ENCODE measurements at places on chromosomes 2 and 18. TPM values are rescaled to one million over a fixed set of nuclear protein-coding genes. Genes with fewer than 3 reads are reported as not detected.

Gene CLASP1
- total RNA-seq, result 30.3 TPM

DNA sequence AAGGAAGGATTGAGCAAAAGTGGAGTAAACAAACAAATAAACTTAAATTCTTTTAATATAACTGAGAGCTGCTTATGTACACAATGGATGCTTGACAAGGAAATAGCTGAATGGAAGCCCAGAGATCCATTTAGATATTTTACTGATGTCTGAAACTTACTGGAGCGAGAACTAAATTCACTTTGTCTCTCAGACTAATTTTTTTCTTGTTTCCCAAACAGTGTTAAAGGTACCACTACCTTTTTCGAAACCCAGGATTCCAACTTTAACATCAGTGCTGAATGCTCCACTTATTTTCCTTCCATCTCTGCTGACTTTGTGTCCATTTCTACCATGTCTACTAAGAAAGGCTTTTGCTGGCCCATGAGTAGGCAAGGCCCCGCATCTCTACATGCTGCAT is 4.0 kb downstream of the EFEMP1 start:
- DNase-seq, result no peak

- DNase-seq, result no peak
Observed at GRCh38 chr2:47510745-47511144, 107.8 kb downstream of the MSH2 start.

Gene CNDP1
- 0.10 TPM for total RNA-seq

Gene DSG1
- total RNA-seq, result not detected

DNA sequence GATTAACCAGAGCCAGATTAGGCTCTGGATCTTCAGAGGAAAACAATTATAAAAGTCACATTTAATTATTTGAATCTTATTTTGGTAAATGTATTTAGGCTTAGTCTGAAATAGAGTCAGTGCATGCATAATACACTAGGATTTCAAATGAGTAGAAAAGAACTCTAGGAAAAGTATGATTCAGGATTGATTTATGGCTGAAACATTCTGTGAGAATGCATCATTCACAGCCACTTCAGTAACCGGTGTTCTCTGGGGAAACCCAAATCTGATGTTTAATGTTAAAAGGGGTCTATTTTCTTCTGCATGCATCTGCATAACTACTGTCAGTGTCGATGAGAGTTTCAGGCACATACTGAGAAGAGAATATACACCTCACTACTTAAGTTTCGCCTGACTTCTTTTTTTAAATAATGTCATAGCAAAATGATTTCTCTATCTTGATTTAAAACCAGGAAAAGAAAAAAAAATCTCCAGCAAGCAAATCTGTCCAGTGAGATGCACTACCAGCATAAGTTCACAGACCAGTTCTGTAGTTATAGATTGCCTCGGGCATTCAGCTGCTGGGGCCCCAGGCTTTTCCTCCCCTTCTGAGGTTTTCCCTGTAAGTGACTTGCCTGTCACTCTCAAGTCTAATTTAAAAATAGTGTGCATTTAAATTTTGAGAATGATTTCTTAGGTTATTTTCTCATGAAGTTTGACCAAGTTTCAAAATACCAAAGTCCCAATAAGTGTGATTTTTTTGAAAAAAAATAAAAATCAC is 501.5 kb downstream of the NR4A2 start:
- no peak for DNase-seq

DNA sequence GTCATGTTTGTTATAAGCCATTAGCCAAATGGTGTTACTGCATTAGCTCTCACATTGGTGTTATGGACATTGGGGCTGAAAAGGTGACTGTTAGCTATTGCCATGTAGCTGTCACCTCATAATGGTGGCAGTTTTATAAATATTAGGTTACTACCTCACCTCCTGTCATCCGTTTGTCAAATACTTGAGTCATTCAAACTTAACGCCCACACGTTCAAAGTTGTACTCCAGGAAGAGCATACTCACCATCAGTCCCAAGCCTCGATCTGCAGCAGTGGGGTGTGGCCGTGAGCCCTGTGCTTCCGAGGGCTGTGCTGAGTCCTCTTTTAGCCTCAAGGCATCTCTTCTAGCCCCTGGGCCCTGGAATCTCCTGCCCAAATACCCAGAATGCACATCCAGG is 87.3 kb downstream of the PDK1 start:
- no peak for DNase-seq

DNA sequence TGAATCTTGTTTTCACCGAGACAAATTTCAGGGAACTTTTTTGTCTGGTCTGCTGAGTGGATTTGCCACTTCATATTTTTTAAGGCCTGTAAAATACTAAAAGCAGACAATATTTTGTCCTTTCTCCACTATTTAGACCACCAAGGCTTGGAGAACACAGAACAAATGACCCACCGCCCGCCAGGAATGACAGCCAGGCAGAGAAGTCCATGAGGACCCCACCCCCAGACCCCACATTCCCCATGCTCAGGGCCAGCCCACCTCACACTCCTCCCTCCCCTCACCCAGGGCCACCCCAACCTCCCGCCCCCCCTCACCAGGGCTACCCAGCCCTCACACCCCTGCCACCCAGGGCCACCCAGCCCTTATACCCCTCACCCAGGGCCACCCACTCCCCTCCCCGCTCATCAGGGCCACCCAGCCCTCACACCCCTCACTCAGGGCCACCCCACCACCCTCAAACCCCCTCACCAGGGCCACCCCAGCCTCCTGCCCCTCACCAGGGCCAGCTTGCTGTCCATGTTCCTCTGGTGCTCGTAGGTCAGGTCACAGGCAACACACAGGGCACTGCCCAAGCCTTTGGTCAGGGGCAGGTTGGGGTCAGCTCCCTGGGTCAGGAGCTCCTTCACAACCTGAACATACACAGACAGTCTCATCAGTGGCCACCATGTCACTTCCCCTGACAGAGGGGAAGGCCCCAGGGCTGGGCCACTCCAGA is 50.6 kb downstream of the ANKMY1 start:
- peak; percentile 14 for DNase-seq

- DNase-seq, result no peak
Observed at GRCh38 chr2:133777574-133777960, 209.3 kb upstream of the NCKAP5 start.

DNA sequence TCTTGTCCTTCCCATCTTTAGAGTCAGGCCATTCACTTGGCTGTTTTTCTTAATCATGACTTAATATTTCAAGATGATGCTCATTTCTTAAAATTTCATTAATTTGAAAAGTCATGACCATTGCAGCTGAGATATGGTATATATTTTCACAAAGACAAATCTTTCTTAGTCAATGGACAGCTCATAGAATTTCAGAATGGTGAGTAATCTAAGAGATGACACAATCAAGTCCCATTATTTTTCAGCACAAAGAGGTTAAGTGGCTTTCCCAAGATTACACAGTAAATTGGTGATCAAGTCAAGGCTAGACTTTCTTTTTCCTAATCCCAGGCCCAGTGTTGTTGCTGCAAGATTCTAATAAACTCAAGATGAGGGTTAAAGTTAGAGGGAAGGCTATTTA is 34.4 kb upstream of the NT5C1B start:
- DNase-seq, result no peak

GRCh38 chr2:36329251-36329650 is 26.3 kb upstream of the CRIM1 start:
- no peak for DNase-seq

Gene PRSS56
- not detected for total RNA-seq

Gene CNGA3
- total RNA-seq, result 0.20 TPM

GRCh38 chr2:39845460-39846146 is 66.5 kb upstream of the THUMPD2 start:
- DNase-seq, result no peak

DNA sequence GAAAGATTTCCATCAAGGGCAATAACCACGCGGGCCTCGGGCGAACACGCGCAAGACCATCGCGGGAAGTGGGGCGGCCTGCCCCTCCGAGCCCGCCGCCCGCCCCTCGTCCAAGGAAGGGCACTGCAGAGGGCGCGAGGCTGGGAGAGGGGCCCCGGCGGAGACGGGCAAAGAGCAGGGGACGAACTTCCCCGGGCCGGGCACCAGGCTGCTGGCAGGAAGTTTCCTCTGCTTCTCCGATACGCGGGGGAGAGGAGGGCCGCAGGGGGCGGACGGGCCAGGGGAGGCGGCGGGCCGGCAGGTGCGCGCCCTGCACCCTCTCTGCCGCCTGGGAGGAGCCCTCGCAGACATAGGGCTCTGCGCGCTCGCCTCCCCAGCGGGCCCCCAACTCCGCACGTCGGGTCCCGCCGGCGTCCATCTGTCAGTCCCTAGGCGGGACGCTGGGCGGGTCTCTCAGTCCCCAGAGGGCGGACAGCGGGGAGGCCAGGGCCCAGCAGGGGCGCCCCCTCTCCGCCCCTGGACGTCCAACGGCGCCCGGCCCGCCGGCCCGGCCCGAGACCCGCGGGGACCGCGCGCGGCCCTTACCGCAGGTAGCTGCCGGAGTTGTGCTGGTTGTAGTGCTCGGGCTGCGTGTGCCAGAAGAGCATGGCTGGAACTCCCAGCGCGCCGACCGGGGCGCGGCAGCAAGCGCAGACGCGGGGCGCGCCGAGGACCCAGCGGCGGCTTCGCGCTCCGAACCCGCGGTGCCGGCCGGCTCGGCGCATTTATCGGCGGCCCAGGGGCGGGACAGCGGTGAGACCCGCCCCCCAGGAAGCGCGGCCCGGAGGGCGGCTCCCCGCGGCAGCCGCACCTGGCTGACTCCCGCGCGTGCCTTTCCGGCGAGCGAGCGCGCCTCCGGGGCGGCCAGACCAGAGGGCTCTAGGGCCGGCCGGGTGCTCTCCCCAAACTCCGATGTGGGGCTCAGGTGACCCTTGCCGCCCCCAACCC is at the start of gene TFCP2L1:
Gene TFCP2L1, minus strand, starts transcription at position 740 of the 987 bp plus-strand sequence. Its CDS starts 93 bp downstream, at position 647.
- peak; percentile 76 for DNase-seq

DNA sequence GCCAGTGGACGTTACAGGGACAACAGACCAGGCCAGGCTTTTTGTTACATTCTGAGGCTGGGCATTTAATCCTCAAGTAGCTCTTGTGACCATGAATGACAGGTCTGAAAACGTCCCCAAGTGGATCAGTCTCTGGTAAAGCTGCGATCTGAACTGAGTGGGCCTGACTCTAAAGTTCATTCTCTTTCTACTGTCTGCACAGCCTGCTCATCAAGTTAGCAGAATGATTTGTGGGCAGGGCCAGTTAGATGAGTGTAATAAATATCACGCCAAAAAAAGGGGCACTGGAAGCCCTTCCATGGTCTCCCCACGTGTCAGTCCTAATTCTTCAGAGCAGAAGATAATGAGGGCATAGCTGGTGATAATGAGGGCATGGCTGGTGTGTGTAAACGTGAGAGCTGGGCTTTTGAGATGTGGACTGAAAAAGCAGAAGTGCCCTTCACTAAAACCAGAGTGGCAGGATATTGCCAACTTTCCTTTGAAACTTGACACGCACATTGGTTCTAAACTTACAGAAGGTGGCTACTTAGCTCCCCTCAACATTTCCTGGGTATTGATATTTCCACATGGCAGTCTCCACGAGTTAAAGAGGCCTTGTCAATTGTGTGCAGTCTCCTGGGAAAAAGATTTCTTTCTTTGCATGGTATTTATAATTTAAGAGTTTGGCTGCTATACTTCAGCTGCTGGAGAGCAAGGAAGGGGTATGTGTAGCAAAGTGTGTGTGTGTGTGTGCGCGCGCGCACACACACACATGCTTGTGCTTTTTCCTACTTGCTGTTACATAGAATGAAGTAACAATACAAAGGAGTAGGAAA is 72.7 kb upstream of the LYPD6B start:
- DNase-seq, result no peak

Gene FBXO41
- 2.5 TPM for total RNA-seq

Gene TFPI
- total RNA-seq, result 23.4 TPM

- no peak for DNase-seq
Observed at GRCh38 chr2:106147159-106147558, 46.9 kb downstream of the UXS1 start.

- DNase-seq, result no peak
Observed at GRCh38 chr2:20544153-20544747, 97.4 kb downstream of the RHOB start.

Gene ERICH2
- total RNA-seq, result not detected

GRCh38 chr2:120798567-120799247 is 63.0 kb downstream of the GLI2 start:
- no peak for DNase-seq

Gene UGT1A5
- total RNA-seq, result 2.4 TPM

DNA sequence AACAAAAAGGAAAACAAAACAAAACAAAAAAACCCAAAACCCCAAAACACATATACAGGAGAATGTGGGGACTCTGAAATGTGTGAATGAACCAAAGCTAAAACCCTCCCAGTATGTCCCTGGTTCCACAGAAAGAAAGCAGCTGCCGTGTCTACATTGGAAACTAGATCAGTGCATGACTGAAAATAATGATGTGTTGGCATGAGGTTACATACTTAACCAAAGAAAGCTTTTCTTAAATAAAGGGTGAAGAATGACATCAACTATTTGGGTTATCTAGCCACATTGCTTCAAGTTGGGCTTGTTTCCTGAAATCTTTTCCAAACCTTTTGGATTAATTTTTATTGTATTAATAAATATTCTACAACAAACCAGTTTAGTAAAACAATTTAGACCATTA is 91.9 kb upstream of the FN1 start:
- DNase-seq, result no peak

Gene SH2D6
- 1.6 TPM for total RNA-seq

DNA sequence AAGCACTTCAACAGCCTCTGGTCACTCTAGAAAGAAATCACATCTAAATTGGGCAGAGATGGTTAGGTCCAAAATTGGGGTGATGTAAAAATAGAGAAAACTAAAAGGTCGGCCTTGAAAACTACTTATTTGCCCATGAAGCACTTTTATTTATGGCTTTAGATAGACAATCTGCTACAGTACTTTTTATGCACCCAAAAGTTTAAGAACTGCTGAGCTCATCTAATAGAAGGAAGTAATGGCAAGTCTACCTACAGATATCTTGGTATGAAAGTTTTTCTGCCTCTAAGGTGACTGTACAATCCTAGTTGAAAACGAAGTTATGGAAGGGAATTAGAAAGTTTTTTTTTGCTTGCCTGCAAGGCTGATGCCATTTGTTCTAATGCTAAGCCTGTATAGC is 46.2 kb downstream of the SPHKAP start:
- DNase-seq, result no peak

- no peak for DNase-seq
Observed at GRCh38 chr2:235554936-235555335, 61.1 kb downstream of the AGAP1 start.

DNA sequence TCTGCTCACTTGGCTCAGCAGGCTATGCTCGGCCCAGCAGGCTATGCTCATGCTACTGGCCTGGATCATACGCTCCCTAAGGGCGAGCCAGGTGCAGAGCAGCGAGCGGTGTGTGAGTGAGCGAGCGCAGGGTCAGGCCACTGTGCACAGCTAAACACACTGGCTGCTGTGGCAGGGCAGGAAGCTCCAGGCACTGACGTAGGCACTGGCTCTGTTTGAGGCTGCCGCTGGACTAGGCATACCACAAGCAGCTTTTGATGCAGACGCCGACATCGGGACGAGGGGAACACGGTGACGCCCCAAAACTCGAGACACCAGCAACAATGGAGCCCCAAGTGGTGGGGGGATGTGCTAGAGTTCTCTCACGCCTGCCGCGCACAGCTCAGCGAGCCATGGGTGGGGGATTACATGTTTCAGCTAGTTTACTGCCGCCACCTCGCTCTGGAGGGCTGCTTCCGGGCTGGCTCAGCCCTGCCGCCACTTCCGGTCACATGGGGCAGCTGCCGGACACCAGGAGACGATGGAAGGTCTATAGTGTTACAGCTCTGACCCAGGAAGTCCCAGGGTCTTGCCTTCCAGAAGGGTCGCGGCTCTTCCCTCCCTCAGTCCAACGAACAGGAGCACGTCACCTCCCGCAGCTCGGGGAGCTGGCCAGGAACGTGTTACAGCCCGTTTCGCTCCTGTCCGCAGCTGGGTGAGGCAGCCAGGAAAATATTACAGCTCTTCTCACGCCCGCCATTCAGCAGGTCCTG is 1176.9 kb upstream of the LRRTM1 start:
- DNase-seq, result no peak

Gene RMDN2
- 19.8 TPM for total RNA-seq

GRCh38 chr2:68838641-68839040 is 32.6 kb downstream of the BMP10 start:
- no peak for DNase-seq

Gene GRHL1
- 1.6 TPM for total RNA-seq
